ENCODE measurements at places on chromosomes 7 and 10.

DNA sequence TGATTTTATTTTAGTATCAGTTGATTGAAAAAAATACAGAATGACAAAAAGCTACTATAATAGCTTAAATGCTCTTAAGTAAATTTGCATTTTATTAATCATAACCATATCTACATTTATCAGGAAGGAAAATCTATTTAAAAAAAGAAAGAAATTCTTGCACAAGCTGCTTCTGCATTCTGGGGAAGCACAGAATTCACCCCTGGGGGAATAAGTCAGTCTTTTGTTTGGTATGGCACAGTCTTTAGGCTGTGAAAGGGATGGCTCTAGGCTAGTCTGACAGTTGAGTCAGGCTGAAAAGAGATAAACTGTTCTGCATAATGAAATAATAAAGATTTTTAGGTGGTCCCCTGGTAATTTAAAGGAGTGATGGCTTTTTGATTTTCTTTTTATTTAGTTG, 37.9 kb downstream of the HTR7 start:
- DNase-seq, result no peak

GRCh38 chr10:14543046-14543903, 212.6 kb upstream of the FRMD4A start:
- no peak for DNase-seq

GRCh38 chr7:155312633-155313032, 15.0 kb downstream of the INSIG1 start:
- DNase-seq, result no peak

DNA sequence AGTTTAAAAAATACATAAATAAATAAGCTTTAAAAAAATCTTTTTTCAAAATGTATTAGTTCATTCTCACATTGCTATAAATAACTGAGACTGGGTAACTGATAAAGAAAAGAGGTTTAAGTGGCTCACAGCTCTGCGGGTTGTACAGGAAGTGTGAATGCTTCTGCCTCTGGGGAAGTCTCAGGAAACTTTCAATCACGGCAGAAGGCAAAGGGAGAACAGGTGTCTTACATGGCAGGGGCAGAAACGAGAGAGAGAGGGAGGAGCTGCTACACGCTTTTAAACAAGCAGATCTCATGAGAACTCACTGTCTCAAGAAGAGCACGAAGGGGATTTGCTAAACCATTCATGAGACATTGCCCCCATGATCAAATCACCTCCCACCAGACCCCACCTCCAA, 114.6 kb downstream of the DNAJC1 start:
- DNase-seq, result no peak

GRCh38 chr7:68998136-68998535, 600.1 kb upstream of the AUTS2 start:
- DNase-seq, result no peak

DNA sequence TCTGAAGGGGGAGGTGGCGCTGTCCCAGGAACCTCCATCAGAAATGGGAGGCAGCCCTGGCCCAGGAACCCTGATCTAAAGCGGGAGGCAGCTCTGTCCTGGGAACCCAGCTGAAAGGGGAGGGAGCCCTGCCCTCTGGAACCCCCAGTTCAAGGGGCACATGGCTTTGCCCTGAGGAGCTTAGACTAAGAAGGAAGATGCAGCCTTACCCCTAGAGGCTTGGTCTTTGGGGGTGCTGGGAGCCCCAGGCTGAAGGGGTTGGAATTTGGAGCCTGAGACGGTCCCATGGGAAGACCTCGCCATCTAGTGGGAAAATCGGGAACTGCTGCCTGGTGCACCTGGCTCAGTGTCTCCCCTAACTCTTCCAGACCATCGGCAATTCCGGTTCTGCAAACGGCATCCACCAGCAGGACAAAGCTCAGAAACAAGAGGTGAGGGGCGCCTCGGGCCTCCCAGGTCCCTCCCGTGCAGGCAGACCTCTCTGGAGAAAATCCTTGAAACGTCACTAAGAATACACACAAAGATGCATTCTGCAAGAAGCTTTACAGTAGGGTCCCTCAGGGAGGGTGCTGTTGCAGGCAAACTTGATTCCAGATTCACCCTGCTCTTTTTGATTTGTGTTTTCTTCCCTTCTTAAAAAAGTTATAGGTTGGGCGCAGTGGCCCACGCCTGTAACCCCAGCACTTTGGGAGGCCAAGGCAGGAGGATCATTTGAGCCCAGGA, 52.4 kb upstream of the GTF2IRD1 start:
- peak; percentile 63 for DNase-seq

DNA sequence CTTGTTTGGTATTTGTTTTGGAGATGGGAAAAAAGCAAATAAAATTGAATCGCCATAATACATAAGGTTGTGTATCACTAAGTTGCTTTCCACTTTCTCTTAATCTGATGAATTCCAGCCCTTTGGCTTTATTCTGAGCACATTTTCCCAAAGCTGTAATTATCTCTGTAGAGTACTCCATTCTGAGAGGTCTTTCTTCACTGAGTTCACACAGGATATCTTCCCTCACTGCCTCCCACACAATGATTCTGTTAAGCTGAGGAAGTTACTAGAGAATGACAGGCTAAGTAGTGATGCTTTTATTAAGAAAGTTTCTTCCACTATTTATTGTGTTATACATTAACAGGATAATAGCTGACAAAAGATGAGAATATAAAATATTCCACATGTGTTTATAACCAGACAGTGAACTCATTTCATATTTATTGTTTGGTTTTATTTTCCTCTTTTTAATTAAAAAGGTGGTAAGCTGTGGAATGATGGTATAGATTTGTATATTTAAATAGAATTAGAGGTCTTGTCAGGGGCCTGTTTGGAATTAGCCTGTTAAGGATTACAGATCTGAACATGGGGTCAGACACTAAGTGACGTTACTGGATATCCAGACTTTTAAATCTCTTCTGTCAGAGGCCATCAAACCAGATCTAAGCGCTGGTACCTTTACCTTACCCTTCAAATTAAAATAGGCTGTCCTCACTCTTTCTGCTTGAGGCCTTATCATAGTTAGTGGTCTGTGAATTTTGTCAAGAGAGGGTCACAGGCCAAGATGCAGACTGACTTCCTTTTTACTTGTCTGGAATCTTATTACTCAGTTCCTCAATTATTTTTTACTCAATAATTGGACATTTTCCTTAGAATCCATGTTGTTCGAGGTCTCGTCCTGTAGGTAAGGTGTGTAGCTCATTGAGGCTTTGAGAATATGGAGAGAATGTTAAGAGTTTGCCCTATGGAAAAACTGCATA, 8.4 kb downstream of the PLXDC2 start:
- no peak for DNase-seq

DNA sequence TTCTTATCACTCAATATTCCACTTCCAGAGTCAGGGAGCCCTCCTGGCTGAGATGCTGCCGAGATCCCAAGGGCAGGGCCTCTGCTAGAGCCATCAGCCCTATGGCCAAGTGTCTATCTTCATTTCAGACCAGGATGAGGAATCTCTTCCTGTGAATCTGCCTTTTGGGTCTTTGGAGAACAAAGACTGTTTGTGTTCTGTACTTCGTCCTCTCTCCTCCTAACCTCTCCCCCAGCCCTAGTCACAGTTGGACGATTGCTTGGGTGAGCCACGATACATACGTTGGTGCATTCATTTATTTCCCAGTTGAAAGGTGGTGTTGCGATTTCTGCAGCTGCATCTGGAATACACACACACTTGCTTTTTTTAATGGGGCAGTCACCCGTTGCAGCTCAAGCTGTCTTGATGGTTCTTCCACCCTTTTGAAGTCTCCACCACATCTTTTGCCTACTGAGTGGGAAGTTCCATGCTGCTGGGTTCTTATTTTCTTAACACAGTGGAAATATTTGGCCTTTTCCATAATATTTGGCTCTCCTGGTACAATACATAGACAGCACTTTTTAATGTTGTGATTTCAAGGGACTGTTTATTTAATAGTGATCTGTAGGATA, 26.7 kb downstream of the SH3PXD2A start:
- no peak for DNase-seq

- no peak for DNase-seq
Measured at GRCh38 chr10:50392966-50393718, 141.8 kb upstream of the ASAH2 start.

DNA sequence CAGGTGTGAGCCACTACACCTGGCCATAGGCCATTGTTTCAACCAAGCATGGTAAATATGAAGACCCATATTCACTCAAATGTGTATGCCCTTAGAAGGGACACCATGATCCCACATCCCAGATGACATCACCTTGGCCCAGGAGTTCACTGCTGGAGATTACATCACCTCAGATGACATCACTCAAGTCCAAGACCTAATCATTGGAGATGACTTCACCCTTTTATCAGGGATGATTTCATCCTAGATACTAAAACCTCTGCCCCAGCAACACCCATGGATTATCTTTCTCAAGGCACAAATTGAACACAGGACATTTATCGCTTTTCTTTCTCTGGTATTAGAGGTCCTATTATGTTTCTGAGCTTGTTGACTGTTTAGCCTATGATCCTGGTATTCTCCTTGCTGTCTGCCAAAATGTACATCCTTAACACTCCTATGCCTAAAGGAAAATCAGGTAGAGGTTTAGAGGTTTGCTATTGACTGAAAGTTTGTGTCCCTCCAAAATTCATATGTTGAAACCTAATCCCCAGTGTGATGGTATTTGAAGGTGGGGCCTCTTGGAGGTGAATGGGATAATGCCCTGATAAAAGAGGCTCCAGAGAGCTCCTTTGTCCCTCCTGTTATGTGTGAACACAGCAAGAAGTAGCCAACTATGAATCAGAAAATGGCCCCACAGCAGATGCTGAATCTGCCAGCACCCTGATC, 9.8 kb upstream of the CYP2C18 start:
- DNase-seq, result no peak

DNA sequence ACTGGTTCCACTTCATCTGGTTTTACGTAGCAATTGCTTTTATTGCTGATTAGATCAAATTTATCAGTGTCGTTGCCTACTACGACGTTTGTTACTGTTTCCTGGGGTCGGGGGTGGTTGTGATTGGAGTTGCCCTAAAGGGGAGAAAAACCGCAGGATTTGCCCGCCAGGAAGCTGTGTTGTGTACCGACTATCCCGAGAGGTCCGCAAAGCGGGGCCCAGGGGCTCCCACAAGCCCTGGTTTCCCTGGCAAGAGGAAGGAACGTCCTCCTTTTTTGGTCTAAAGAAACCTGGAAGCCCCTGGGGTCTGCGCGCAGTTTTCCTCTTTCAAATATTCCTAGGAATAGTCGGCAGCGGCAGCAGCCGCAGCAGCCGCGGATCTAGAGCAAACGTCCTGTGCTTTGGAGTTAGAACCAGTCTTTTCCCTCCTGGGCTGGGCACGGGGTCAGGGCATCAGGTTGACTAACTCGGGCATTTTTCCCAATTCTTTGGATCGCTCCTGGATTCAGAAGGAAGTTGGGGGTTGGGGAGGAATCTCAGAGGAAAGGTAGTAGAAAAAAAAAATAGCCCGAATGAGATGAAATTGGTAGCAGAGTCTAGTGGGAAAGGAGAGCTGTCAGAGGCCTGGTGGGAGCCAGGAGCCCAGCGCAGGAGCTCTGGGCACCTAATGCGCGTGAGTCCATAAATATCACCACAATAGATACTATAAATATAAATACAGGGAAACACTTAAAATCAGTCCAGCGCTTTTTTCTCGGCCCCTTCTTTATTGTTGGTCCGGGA, 4.6 kb downstream of the VAX1 start:
- DNase-seq, result no peak

GRCh38 chr7:150942001-150942590, 36.0 kb downstream of the KCNH2 start:
- peak; percentile 72 for DNase-seq

GRCh38 chr10:129466703-129467358, at the start of gene MGMT:
TSS of gene MGMT (plus strand) at chr10:129467241.
- peak; percentile 97 for DNase-seq

GRCh38 chr7:80134536-80135308, at the start of gene GNAI1:
TSS of gene GNAI1 (plus strand) at chr7:80134831. CDS start at chr7:80135161, 330 bp downstream.
- DNase-seq, result peak; percentile 64

DNA sequence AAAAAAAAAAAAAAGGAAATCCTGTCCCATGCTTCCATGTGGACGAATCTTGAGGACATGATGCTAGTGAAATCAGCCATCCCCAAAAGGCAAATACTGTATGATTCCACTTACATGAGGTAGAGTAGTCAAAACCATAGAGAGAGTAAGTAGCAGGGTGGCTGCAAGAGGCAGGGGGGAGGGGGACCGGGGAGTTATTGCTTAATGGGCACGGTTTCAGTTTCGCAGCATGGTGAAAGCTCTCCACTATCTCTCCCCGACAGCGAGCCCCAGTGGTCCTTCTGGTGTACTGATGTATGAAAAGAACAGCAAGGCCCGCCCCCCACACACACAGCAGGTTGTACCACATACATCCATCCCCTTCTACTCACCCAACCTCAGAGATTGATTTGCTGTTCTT, 32.8 kb downstream of the NOD1 start:
- DNase-seq, result peak; percentile 76

DNA sequence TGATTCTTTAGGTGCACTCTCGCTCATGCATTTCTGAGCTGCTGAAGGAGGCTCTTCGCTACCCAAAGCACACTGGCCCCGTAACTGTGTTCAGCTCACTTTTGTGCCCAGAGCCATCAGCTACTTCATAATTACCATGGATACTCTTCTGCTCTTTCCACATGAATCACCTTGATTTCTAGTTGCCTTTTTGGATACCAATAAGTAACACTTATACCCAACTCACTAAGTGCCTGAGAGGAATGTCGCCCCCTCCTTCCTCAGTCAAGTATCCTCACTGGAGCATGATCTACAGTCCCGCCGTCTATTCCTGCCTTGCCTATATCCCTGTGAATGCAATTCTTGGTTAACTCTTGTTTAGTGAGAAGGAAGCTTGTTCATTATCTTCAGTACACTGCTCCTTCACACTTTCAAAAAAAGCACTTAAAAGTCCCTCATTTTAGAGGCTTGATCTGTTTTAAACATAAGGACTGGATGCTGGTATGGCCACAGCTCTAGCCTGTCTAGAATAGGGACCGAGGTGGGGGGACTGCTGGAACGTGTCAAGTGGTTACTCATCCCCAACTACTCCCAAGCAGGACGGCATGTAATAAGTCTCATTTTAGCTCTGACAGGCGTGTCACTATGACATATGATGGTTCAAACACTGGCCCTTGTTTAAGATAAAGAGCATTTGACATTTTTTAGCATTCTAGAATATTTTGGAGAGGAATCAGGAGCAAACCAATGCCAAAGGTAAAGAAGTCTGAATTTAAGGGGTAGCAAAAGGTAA, 23.7 kb downstream of the SVIL start:
- DNase-seq, result no peak

DNA sequence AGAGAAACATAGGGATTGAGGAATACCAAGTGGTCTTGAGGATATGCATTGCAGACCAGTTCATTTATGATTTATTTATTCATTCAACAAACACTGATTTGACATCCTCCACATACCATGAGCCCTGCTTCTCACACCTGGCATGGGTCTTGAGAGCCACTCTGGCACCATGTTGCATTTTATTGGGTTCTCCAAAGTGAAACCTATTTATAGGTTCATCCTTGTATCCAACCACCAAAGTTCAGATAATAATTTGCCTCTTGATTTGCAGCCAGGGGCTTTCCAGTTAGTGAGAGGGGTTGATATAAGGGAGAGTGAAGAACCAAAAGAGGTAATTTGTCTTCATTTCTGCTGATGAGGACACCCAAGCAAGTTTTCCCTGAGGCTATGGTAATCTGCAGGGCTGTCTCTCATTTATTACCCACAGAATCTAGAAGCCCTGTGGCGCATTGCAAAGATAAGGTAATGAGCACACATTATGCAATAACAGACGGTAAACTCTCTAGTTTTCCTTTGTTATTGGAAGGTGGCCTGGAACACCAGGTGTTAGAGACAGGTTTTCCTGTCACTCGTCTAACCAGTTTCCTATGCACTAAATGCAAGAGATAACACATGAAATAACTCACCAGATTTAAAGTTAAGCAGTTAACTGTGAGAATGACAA, 28.8 kb upstream of the ICA1 start:
- DNase-seq, result no peak
